Activated CD8-positive, alpha-beta memory T cell treated with anti-CD3 and anti-CD28 coated beads for 1 hour (primary cell): ENCODE measurements at places on chromosomes 16 and 17.

- DNase-seq: no peak
Measured at GRCh38 chr17:8420041-8420934, 15.4 kb upstream of the NDEL1 start.

GRCh38 chr17:81204578-81204977, 18.2 kb downstream of the CEP131 start:
- DNase-seq: no peak

GRCh38 chr17:66492561-66493005, 190.2 kb downstream of the PRKCA start:
- DNase-seq: no peak

- no peak for DNase-seq
Measured at GRCh38 chr16:30786936-30787612, at the start of gene ZNF629. ZNF629 (minus strand) TSS chr16:30787205; CDS start chr16:30784482, 2,723 bp downstream.

DNA sequence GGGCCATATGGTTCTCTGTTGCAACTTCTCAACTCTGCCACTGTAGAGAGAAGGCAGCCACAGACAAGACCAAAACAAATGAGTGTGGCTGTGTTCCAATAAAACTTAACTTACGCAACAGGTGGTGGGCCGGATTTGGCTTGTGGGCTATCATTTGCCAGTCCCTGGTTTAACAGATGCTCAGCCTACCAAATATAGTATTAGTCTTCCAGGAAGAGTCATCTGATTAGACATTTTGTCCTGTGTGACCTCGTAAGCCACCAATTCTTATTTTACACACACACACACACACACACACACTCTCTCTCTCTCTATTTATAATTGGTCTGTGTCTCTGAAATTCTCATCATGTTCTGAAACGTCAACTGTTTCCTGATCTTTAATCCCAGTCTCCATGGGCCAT, 245.9 kb downstream of the XYLT1 start:
- DNase-seq: peak; percentile 5

DNA sequence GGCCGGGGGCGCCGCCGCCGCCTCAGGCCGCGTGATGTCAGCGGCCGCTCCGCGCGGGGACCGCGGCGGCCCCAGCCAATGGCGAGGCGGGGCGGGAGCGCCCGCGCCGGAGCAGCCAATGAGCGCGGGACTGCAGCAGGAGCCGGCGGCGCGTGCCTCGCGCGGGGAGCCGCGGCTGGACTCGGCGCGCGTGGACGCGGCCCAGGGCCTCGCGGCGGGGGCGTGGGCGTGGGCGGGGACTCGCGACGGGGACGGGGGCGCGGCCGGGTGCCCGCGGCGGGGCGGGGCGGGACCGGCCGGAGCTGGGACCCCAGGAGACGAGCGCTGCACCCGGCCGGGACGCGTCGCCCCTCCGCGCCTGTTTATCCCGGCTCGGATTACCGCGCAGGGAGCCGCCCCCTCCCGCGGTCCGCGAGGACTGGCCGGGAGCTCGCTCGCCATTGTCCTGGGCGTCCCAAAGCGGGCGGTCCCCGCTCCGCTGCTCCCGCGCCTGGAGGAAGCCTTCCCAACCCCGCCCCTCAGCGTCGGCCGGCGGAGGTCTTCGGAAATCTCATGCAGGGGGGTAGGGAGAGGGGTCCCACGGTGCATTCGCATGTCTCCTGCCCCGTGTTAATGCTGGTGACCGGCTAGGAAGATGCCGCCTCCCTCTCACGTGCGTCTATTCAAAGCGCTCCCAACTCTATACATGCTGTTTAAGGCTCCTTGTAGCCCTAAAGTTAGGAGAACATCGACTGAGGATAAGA, at the start of gene RNF157:
TSS of gene RNF157 (minus strand) at position 33 of the 743 bp plus-strand sequence. CDS start 253 bp downstream, outside the sequence.
- DNase-seq: no peak

GRCh38 chr17:66542129-66542966, 239.9 kb downstream of the PRKCA start:
- DNase-seq: no peak

DNA sequence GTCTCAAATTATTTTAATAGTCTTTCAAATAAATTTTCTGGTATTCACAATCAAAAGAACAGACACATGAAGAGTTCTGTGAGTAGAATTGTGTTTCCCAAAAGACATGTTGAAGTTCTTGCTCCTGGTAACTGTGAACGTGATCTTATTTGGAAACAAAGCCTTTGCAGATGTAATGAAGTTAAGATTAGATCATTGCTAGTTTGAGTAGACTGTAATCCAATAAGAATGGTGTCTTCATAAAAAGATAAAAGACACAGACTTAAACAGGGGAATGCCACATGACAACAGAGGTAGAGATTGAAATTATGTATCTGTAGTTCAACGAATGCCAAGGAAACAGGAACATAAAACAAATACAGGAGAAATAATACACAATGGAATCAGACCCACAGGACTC, 357.4 kb upstream of the CA10 start:
- DNase-seq: no peak

GRCh38 chr17:49969134-49969759, at the start of gene DLX4:
DLX4 (plus strand) TSS chr17:49969190; CDS start chr17:49969469, 279 bp downstream.
- DNase-seq: no peak

- DNase-seq: no peak
Measured at GRCh38 chr16:73122604-73123391, 74.9 kb upstream of the ZFHX3 start.

DNA sequence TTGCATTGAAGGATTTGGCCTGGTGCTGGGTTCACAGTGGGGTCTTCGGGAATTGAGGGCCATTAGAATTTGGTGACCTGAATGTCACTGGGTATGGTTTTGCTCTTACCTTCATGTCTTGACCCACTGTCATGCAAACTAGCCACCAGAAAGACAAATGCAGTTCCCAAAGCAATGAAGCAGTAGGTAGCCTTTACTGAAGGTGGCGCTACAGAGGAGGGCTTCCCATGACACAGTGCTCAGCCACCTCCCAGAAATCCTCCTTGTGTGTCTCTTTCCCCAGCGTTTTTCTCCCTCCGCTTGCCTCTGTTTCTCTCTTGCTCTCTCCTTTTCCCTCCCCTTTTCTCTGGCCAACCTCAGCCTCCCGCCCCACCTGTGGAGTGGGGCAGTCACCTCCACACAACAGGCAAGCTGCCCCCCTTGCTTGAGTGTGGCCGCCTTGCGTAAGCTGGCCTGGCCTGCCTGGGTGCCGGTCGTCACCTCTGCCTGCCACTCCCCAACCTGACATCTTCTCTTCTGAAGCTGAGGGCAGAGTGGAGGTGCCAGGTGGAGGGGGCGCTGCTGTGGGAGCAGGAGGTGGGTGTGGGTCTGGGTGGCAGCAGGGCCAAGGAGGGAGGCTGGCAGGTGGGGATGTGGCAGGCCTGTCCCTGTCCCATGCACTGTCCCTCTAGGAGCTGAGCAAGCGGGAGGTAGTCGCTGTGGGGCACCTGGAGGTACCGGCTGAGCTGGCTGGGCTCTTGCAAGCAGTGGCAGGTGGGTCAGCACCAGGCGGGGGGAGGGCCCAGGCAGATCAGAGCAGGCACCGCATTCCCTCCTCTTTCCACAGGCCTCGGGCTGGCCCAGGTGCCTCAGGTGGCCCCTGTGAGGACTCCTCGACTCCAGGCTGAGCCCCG, 34.7 kb downstream of the MYO15A start:
- DNase-seq: no peak

DNA sequence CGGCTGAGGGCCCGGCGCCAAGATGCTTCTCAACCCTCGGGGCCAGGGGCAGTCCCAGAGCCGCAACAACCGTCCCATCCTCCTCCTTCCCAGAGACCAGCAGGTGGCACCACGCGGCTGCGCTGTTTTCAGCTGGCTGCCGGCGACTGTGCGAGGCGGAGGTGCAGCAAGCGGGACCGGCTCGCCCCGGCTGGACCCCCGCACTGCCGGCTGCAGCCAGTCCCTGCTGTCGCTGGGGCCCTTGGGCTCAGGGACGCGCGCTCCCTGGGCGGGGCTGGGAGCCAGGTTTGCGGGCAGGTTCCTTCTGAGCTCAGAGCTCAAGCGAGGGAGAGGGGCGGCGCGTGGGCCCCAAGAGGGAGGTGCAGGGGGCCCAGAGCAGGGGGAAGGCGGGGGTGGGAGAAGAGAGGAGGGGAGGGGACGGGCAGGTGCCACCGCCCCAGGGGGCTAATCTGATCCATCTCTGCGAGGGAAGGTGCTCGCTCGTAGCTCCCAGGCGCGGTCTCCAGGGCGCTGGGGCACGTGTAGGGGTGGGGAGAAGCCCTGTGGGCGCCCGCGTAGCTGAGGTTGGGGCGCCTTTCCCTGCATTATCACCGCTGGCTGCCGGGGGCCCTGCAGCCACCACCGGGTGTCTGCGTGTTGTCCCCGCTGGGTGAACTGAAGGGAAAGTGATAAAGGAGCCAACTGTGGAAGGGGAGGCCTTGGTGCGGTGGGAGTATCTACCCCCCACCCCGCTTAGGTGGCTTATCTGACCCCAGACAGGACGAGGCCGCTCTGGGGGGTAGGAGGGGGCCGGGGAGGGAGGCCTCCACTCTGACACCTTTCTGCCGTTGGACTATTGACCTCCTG, 24.2 kb downstream of the STAT5A start:
- DNase-seq: no peak

GRCh38 chr16:1093284-1094123, 2.5 kb downstream of the C1QTNF8 start:
- no peak for DNase-seq

DNA sequence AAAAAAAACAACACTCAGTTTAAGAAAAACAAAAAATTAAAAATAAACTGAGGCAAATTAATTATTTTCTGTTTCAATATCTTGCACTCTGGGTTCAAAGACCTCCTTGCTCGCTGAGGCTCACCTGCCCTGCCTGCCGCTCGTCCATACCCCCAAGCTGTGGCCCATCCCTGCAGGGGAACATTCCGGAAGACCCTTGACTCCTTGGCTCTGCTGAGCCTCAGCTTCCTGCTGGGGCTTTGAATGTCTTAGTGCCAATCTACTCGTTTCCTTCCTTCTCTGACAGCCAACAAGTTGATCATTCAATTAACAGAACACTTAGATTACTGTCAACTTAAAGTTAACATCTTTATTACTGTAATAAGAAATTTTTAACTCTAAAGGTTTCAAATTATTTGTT, 24.3 kb downstream of the G6PC1 start:
- DNase-seq: no peak

DNA sequence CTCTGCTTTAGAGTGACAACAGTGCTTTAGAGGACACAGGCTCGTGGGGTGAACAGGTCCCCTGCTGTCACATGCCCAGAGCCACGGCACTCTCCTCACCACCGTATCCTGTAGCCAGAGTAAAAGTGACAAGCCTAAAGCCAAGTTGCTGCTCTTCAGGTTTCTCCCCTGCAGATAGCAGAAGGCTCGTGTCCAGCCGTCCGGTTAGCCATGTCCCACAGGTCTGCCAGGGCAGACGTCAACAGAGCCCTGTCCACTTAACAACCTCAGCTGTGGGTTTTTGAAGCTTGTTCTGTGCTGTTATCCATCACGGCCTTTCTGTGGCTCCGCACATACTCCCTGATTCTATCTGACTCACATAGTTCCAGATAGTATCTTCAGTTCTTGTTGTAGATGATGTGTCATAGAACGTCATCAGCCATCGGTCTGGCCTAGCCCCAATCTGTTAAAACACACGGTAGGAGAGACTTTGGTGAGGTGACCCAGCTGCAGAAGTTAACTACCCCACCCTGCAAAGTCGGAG, 100.7 kb downstream of the SOCS1 start:
- no peak for DNase-seq

DNA sequence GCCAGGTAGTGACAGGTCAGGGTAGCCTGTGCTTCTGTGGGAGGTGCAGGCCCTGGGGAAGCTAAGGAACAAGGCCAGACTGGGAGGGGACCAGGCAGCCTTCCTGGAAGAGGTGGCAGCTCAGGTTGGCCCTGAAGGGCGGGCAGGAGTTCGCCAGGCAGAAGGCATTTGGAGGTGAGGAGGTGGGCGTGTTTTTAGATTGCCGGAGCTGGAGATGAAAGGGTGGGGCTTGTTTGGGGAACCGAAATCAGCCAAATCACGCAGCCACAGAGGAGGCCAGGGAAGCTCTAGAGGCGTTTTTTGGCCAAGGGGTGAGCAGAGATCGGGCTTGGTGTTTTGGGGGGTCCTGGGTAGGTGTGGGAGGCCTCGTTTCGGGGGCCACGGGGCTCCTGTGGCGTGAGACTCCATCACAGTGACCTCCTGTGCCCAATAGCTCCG, 7.6 kb downstream of the ADCY7 start:
- no peak for DNase-seq

DNA sequence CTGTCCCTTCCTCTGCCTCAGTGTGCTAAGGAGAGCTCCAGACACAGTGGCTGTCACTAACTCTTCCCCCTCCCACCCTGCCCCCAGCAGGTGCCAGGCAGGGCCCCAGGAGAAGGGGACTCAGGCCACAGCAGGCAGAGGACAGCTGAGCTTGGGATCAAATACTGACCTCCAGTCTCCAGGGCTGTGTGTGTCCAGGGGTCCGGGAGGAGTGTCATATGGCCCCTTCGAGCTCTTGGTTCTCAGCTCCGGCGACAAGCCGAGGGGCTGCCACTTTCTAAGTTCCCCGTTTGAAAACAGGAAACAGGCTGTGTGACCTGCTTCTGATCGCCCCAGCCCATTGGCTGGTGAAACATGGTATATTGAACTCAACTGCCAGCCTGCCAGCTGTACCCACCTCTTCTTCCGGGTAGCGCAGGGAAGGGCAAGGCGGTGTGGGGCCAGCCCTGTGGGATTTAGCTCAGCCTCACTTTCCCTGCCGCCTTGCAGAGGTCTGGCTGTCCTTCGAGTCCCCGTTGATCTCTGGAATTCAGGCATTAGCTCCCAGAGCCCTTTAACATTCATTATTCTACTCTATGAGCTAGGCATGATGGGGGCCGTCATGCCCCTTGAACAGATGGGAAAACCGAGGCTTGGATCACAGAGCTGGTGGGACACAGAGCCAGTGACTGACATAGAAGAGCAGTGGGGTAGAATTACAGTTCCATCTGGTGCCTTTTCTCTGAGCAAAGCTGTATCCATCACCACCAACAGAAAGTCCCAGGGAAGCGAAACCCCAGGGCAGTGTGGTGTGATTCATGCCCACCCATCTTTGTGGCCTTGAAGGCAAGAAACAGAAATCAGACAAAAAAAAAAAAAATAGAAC, at the start of gene SNX20:
TSS of gene SNX20 (minus strand) at position 292 of the 865 bp plus-strand sequence. CDS start 3,786 bp downstream, outside the sequence.
- no peak for DNase-seq

- no peak for DNase-seq
Measured at GRCh38 chr16:88851616-88852015, 5.1 kb downstream of the GALNS start.

GRCh38 chr17:14078027-14078426, 8.7 kb downstream of the COX10 start:
- DNase-seq: no peak

DNA sequence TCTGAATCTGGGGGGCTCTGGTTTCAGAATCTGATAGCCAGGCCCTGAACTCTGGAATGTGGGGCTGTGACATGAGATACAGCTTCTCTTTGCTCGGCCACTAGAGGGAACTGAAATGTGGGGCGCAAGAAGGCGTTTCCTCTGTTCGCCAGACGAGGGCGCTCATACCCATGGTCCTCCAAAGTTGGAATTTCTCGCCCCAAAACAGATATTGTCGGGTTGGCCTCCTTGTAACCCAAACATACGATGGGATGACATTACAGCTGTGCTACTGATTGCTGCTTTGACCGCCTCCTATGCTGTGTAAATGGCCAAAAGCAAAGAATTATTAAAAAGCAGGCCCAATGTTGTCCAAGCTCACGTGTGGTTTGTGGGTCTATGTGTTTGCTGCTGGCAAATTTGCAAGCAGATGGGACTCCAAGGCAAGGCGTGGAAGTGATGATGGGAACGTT, 13.1 kb upstream of the MSI2 start:
- peak; percentile 61 for DNase-seq

- DNase-seq: no peak
Measured at GRCh38 chr16:83989300-83989699, 21.3 kb downstream of the NECAB2 start.
